C1 segment of cervical spinal cord (tissue), 14 donors: ENCODE measurements at places on chromosomes 5 and 9.

DNA sequence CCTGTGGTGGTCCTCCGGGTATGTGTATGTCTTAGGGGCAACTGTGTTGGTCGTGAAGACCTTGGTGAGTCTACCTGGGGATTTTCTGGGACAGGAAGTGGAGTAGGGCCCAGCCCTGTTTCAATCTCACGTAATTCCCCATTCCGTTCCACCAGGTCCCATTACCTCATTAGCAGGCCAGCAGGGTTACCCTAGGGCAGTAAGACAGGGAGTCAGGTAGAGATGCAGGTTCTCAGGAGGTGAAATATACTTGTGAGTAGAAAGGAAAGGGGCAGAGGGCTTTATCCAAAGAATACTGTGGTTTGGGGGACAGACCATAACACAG lies 56.5 kb downstream of the MACROH2A1 start:
- no peak for DNase-seq

DNA sequence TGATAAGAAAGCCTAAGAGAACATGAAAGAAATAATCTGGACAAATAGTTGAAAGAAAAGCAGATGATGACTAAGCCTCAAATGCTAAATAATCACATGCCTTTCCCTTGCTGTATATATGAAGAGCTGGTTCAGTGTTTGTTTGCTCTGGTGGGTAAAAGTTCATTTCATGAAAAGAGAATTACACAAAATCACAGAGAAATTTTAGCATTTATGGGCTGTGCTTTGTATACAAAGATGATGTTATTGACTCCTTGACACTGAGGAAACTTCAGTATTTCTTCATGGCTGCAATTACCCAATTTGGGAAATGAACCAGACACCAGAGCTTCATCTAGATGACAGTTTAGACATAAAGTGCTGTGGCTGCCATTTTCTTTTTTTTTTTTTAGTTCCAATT lies 527.2 kb downstream of the NR2F1-AS1 start:
- DNase-seq, result no peak

- no peak for DNase-seq
These were observed 58.1 kb downstream of the EBF1 start for GRCh38 chr5:159041444-159042198.

DNA sequence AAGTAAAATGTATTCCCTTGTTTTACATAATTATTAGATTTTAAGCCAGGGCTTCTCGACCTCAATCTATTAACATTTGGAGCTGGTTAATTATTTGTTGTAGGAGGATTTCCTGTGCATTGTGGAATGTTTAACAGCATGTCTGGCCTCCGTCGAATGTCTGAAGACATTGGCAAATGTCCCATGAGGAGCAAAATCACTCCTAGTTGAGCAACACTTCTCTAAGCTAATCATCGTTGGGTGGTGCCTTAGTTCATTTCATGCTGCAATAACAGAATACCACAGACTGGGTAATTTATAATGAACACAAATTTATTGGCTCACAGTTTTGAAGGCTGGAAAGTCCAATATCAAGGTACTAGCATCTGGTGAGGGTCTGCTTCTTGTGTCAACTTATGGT lies 13.4 kb upstream of the VPS13A start:
- DNase-seq, result no peak

GRCh38 chr5:131997026-131997726 lies 14.3 kb downstream of the ACSL6 start:
- DNase-seq, result no peak

- DNase-seq, result no peak
These were observed 39.2 kb downstream of the TLE4 start for GRCh38 chr9:79610791-79611614.

DNA sequence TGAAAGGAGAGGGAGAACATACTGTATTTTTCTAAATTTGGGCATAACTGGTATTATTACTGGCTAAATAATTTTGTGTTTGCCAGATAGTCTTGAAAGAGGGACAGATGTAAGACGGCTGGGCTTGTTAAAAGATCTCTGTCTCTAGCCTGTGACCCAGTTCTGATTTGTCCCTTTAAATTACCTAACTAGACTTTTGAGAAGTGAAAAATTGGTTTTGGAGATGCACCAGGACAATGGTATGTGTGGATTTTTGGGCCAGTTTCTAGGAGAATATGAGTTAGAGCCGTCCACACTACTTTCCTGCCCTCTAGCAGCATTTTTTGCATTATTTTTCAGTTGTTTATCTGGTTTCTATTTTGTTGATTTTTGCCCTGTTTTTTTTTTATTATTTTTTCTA lies 33.5 kb downstream of the LNPEP start:
- no peak for DNase-seq

DNA sequence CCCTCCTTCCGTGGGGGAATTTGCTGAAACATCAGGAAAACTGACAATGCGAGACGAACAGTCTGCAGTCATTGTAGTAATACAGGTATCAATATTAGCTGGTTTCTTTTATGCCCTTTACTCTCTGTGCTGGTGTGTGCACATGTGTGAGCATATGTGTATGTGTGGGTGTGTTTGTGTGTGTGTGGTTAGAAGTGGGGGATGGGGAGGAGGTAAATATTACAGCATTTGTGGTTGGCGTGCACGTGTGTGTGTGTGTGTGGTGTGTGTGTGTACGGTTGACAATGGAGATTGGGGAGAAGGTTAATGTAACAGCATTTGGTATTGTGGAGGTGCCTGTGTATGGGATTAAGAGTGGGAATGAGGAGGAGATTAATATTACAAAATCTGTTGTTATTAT lies 219.4 kb downstream of the ADGRV1 start:
- no peak for DNase-seq

- DNase-seq, result no peak
These were observed 89.5 kb downstream of the MAN2A1 start for GRCh38 chr5:109779036-109779735.

DNA sequence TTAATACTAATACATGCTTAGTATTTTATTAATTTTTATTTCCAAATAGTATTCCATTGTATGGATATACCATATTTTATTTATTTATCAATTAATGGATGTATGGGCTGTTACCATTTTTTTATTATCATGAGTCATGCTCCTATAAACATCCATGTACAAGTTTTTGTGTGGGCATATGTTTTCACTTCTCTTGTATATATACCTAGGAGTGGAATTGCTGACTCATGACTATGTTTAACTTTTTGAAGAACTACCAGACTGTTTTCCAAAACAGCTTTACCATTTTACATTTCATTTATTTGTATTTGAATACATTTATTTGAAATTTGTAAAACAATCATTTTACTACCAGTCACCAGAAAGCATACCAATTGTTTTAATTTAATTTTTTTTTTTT lies 14.1 kb upstream of the LRRC19 start:
- no peak for DNase-seq

DNA sequence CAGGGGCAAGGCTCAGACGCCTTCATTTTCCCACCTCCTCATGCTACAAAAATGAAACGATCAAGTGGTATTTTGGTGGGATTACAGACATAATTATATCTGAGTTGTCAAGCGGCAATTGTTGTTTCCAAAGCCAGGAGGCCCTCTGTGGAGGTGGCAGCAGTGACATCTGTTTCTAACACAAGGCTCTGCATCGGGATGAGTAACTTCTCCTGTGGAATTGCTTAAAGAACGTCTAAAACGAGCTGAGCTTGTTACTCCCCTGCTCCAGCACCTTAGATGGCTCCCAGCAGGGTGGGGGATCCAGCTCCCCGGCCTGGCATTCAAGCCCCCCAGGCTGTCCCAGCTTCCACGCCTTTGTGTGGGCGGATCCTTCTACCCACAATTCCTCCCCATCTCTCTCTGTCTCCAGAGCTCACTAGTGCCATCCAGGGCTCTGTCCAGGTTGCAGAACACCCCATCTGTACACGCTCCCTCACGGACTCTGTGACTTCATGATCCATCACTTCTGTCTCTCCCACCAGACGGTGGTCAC lies 36.8 kb downstream of the DAB2IP start:
- no peak for DNase-seq

- DNase-seq, result peak; percentile 73
These were observed 646 bp downstream of the CARNMT1 start for GRCh38 chr9:75027187-75028107.

DNA sequence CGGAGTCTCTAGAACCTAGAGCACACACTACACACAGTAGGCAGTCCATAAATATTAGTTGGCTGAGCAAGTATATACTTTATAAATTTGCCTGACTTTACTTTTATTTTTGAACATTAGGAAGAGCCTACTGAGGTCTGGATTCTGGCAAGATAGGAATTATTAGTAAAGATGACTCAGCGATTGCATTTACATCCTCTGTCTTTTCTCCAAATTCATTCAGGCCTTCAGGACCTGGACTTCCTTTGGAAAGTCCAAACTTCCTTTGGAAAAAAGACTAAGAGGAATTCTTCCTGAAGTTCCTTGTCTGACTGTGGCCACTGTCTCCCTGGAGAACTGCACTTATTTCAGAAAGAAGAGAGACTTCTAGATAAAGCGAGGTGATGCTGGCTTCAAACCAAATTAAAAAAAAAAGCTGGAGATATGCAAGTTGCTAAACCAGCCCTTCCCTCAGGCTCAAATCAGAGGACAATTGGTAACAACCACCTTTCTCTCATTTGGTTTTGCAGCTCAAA lies 251.3 kb downstream of the GAS1 start:
- no peak for DNase-seq

GRCh38 chr5:156927545-156927944 lies 35.5 kb downstream of the TIMD4 start:
- DNase-seq, result no peak

DNA sequence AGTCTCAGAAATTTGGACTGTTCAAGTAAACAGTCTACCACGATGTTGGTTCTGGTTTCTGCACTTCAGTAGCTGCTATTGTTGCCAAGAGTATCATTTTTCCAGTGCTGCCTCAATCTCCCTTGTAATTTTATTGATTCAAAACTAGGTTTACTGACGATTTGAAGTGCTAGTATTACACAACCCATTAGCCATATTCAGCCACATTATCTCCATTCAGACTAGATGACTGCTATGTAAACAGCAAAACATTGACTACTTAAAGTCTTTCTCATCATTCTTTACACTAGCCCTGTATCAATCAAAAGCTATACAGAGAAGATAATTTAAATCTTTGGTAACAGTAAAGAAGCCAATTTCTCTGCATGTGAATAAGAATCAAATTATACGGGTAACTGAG lies 102.0 kb upstream of the TSLP start:
- DNase-seq, result no peak

DNA sequence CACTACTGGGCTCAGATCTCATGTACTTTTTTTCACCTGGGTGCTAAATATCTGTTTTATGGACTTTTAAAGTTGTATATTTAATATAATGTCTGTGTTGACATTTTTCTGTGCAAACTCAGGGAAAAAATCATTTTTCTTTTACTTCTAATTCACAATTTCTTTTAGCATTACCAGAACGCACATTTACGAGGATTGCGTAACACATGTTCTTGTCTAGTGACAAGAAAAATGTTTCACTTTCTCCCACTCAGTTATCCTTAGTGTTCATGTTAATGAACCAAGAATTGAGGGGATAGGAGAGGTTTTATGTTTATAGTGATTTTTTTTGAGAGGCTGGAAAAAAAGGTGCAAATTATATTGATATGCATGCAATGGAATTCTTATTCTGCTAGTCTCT lies 86.3 kb upstream of the PJA2 start:
- DNase-seq, result no peak

- no peak for DNase-seq
These were observed 39.4 kb upstream of the MRPS30 start for GRCh38 chr5:44769200-44769876.

DNA sequence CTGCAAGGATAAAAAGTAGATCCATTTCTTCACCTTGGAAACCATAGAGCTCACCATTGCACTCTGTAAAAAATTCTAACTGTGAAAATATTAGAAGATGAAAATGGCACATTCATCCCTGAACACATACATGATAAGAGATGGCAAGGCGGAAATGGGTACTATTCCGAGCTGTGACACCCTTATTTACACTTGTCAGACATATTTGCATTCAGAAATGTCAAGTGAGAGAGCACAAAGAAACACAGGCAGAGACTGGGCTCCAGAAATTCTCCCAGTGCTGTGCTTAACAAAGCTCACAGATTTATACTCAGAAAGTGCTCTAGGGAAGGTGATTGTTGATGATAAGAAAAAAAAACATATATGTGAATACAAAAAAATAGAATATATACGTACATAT lies 170.3 kb upstream of the PUM3 start:
- no peak for DNase-seq

DNA sequence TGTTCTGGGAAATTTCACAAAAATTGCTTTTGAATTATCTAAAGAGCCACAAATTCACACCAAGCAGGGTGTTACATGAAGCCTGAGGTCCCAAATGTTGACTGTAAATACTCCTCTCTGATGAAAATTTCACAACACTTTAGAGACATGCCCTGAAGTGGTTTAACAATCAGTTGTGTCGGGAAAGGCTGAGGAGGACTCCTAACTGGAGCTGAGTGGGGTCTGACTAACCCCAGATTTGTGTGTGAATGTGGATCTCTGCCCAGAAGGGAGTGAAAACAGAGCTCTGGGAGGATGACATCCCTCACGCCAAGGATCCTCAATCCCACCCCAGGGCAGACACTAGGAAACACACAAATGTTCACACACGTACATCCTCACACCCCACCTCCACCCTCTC lies 31.1 kb upstream of the GRXCR2 start:
- DNase-seq, result no peak

GRCh38 chr9:33249983-33250382 lies 10.0 kb downstream of the SPINK4 start:
- no peak for DNase-seq

- DNase-seq, result no peak
These were observed 1404.3 kb downstream of the MAT2B start for GRCh38 chr5:164909673-164910072.

DNA sequence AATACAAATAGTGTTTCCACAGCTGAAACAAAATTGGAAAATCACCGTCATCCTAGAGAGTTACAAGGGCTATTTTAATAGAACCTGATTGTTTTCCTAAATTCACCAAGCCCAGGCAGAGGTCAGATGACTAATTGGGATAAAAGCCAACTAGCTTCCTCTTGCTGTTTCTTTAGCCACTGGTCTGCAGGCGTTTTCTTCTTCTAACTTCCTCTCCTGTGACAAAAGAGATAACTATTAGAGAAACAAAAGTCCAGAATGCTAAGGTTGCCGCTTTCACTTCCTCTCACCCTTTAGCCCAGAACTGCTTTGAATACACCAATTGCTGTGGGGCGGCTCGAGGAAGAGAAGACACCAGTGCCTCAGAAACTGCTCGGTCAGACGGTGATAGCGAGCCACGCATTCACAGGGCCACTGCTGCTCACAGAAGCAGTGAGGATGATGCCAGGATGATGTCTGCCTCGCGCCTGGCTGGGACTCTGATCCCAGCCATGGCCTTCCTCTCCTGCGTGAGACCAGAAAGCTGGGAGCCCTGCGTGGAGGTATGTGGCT lies at the start of gene TLR4:
TSS of gene TLR4 (plus strand) at position 380 of the 552 bp plus-strand sequence. CDS start at position 450, 70 bp downstream.
- peak; percentile 36 for DNase-seq

- no peak for DNase-seq
These were observed 49.4 kb downstream of the ATP10B start for GRCh38 chr5:160802592-160802991.

DNA sequence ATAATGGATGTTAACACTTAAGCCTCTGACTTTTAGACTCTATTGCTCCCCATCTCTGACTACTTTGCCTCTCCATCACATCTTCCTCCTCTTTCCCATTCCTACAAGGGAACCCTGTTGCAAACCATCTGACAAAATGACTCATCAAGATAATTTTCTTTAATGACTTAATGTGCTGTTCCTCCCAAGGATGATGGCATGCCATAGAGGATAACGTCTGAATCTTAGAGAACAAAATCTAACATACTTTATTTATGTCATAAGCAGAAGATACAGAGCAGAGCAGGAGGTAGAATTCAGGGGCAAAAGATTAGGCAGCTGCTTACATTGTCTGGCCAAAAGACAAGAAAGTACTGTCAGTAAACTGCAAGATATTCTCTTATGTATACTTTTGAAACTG lies 76.8 kb downstream of the FGF10 start:
- no peak for DNase-seq

- DNase-seq, result no peak
These were observed 106.3 kb downstream of the UGCG start for GRCh38 chr9:112002847-112003457.
